ENCODE measurements at places on chromosomes 1 and 21.

GRCh38 chr1:170887726-170888125, 47.6 kb upstream of the MROH9 start:
- DNase-seq: no peak

DNA sequence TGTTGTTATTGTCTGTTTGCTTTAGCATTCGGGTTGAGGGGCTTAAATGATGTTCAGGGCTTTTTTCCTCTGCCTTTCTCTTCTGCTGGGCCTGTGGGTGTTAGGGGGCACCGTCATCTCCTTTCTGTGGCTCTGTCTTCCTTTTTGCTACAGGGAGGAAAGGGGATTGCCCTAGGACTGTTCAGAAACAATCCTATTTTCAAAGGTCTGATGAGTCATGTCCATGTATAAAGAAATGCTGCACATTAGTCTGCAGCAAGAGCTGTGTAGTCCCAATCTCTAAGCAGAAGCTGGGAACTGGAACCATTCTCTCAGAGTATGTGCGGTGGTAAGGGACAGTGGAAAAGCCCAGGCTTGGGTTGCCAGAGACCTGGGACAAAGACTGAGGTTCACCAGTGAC, 462.3 kb downstream of the OMA1 start:
- no peak for DNase-seq

- no peak for DNase-seq
Observed at GRCh38 chr21:16005996-16006395, 276.2 kb downstream of the USP25 start.

GRCh38 chr21:42684109-42684916, 30.9 kb downstream of the PDE9A start:
- DNase-seq: no peak

- no peak for DNase-seq
Observed at GRCh38 chr1:58919959-58920321, 136.1 kb upstream of the JUN start.

- DNase-seq: peak; percentile 55
Observed at GRCh38 chr1:150578272-150579109, 919 bp downstream of the MCL1 start.

- DNase-seq: no peak
Observed at GRCh38 chr21:34365809-34366208, 2.0 kb downstream of the KCNE2 start.

GRCh38 chr1:111538343-111539025, 35.1 kb upstream of the ADORA3 start:
- peak; percentile 45 for DNase-seq
